ENCODE measurements at places on chromosomes 11 and 22. TPM values are rescaled to one million over a fixed set of nuclear protein-coding genes. Genes with fewer than 3 reads are reported as not detected.

The MYEOV gene
- total RNA-seq, result 0.72 TPM

The PGA5 gene
- total RNA-seq, result not detected

The PARVA gene
- total RNA-seq, result 7.7 TPM

The DBX1 gene
- total RNA-seq, result not detected

The C11orf86 gene
- not detected for total RNA-seq

The CYTH4 gene
- not detected for total RNA-seq

Measured in NCI-H460 (cell line).